Endodermal cell (in vitro differentiated cells): ENCODE measurements at places on chromosomes 6 and 20.

DNA sequence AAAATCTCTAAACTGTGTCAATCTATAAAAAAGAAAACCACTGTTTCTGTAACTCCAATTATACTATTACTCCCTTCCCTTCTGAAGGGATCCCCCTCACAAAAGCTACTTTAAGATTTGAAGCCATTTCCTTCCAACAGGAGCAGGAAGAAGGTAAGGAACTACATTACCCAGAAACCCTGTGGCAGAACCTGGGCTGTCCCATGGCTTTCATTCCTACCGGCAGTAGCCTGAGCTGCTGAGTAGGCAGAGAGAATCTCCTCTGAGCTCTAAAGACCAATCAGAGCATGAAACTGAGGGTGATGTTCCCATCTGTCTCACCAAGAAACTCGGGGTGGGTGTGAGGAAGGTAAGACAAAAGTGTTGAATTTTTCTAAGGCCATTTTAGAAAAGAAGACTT is 108.0 kb upstream of the LRFN2 start:
- peak; percentile 68 for DNase-seq

DNA sequence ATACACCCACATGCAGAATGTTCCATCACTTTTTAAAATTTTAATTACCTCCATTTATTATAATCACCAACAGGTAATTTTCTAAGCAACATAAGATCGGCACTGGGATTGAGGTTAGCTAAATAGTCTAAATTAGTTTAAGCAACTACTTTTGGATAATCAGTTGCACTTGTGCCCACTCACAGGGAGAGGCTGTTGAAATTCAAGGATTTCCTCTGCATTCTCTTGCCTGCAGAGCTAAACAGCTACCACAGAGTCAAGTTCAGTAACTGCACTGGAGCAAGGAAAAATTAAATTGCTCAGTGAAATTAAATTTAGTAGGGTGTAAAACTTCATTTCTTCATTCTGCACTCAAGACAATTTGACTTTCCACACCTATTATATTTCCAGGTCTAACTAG is 120.7 kb upstream of the CCDC28A start:
- DNase-seq, result no peak

DNA sequence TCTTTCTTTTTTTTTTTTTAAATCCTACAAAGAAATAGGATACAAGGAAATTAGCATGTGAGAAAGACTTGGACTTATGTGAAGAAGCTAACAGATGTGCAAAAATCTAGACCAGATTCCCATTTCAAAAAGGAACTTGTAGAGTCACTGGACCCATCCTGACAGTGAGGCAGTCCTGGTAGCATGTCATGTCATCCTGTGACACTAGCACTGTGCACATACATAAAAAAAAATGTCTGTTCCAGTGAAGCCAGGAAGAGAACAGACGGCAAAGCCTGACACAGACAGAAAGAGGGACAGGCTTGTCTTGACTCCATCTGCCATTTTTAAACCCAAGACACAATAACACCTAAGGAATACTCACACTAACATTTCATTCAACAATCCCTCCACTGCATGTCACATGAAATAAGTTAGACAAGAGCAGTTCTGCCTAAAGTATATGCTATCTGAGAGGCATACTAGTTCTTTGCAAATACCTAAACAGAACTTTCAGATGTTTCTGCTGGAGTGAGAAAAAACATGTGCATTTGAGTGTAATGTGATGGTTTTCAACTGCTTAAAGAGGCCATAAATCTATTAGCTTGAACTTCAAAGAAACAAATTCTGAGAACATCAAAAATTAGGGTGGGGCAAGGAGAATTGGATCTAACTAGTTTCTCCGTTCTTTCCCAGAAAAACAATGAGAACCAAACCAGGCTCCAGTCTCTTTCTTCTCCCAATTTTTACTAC is 159.6 kb downstream of the BACH2 start:
- DNase-seq, result no peak

- DNase-seq, result peak; percentile 29
Observed at GRCh38 chr6:39077882-39078594, 29.5 kb downstream of the GLP1R start.

GRCh38 chr6:25553502-25553901 is 98.5 kb upstream of the SCGN start:
- no peak for DNase-seq

- DNase-seq, result peak; percentile 73
Observed at GRCh38 chr6:41518118-41518517, 28.1 kb upstream of the FOXP4 start.

GRCh38 chr6:56036916-56037600 is 161.7 kb upstream of the BMP5 start:
- DNase-seq, result no peak

- DNase-seq, result no peak
Observed at GRCh38 chr6:169932491-169932890, 181.1 kb downstream of the ERMARD start.

- peak; percentile 4 for DNase-seq
Observed at GRCh38 chr20:58555078-58555765, 40.0 kb upstream of the APCDD1L start.

DNA sequence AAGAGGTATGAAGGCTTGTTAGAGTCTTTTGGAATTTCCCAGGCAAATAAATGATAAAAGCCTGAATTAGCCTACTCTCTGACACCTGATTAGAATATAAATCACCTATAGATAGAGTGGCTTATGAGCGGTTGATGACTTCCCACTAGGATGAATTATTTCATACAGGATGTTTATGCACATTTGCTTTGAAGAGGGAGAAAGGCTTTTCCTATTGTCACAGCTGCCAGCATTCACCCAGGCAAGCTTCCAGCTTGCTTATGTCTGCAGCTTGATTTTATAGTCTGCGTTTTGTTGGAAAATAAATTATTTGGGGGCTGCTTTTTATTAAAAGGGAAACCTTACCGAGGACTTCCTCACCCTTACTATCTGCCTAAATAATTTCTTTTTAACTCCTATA is 51.3 kb upstream of the EIF2S2 start:
- DNase-seq, result no peak

GRCh38 chr20:59214073-59214472 is 50.5 kb downstream of the ZNF831 start:
- DNase-seq, result no peak

- no peak for DNase-seq
Observed at GRCh38 chr6:169274781-169275180, 21.1 kb upstream of the THBS2 start.

DNA sequence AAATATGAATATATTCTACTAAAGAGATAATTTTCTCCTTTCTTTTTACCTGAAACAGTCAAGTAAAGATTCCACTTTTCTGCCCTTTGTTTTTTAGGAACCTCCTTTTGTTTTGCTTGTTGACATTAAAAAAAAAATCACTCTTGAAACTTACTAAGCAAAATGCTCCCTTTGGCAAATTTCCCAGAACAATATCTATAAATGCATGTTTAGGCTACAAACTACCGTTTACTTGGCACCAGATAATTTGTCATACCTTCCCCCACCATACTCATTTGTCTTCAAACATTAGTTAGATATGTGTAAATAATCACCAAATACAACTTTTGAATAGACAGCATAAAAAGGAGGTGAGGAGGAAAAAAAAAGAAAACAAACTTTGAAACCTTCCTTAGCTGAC is 604.7 kb downstream of the RFPL4B start:
- DNase-seq, result no peak

DNA sequence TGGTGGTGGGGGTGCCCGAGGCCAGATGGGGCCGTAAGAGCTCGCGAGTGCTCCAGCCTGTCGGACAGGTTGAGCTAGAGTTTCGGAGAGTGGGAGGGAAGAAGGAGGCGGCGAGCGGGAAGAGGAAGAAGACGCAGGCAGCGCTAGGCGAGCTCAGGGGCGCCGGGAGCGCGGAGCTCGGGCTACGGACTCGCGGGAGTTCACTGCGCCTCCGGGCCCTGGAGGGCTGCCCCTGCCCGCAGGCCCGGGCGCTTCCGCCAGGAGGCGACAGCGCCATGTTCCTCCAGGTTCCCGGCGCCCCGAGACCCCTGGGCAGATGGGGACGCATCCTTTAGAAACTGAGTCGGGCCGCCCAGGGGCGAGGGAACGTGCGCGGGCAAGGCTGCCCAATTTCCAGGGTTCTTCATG is 984 bp downstream of the TFAP2C start:
- DNase-seq, result peak; percentile 95

DNA sequence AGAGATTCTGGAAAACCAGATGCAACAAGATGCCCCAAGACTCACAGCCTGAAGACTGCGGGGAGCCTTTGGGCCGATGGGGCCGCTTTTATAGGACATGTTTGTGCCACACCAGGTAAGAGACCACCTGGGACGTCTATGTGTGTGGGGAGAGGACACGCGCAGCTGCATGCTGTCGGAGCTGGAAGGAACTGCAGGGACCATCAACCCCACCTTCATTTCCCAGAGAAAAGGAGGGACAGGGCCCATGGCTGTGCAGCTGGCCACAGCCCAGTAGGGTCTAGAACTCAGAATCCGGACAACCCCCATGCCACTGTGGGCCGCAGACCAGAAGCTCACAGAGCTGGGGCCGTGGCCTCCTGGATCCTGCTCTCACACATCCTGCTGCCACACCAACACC is 100.3 kb upstream of the MPC1 start:
- DNase-seq, result no peak

GRCh38 chr6:64505312-64505711 is 869.7 kb downstream of the PHF3 start:
- peak; percentile 88 for DNase-seq

DNA sequence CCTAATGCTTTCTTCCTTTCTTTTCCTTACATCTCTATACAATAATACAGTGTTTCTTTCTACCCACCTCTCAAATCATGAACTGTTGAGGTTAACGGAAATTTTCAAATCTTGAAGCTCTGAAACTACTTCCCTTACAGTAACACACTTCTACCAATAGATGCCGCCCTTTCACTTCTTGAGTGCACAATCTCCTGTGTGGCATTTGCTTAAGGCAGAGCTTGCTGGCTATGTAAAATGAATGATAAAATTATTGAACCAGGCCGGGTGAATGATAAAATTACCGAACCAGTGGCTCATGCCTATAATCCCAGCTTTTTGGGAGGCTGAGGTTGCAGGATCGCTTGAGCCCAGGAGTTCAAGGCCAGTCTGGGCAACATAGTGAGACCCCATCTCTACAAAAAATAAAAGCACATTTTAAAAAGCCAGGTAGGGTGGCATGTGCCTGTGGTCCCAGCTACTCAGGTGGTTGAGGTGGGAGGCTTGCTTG is 56.8 kb downstream of the KCNS1 start:
- peak; percentile 52 for DNase-seq

DNA sequence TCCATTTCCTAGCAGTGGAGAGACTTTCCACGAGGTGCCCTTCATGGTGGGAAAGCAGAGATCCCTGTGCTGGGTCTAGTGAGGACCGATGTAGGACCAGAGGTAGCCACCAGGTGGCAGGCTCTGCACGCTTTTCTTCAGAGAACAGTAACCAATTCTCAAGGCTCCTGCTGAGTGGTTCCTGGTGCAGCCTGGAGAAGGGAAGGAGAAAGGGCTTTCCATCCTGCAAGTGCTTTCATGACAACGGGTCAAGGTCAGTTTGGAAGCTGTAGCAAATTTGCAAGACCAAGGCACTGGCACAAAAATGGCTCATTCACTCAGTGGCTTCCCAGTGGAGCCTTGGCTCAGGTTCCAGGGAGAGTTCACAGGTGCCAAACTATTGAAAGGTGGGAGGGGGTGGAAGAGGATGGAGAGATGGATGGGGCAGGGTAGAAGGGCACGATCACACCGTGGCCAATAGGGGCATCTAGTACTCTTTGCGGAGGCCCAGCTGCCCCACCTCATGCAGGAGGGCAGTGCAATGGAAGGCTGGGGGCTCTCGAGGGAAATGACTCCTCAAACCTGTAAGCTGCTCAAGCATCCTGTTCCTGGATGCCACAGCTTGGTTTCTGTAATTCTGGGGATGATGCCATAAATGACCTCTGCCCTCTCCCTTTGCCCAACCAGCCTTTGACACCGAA is 25.5 kb upstream of the KCNK16 start:
- peak; percentile 95 for DNase-seq

GRCh38 chr20:24034820-24035219 is 46.2 kb upstream of the GGTLC1 start:
- DNase-seq, result no peak

DNA sequence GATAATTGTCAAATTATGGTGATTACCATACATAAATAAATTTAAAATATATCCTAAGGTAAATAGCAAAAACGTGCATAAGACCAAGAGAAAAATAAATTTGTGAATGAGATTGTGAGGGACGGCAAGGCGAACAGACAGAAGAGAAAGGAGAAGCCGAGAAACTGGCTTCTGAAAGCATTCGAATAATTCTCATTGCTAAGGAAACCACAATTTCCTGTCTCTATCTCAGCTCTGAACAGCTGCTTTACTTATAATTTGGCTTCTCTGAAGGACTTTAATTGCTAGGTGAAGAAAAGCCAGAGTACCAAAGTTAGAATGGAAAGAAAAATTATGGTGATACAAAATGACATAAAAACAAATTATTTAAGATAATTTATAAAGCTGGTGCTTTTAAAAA is 79.0 kb upstream of the RGS17 start:
- DNase-seq, result no peak

DNA sequence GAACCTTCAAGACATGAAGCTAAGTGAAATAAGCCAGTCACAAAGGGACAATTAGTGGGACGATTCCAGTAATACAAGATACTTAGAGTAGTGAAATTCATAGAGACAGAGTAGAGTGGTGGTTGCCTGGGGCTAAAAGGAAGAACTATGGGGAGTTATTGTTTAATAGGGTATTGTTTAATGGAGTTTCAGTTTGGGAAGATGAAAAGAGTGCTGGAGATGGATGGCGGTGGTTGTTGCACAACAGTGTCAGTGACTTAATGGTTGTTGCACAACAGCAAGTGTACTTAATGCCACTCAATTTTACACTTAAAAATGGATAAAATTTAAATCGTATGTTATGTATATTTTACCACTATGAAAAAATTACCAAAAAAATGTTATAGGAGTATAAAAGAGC is 209.7 kb upstream of the TENT5A start:
- DNase-seq, result no peak

GRCh38 chr6:25193460-25194171 is 85.6 kb upstream of the CARMIL1 start:
- DNase-seq, result no peak

DNA sequence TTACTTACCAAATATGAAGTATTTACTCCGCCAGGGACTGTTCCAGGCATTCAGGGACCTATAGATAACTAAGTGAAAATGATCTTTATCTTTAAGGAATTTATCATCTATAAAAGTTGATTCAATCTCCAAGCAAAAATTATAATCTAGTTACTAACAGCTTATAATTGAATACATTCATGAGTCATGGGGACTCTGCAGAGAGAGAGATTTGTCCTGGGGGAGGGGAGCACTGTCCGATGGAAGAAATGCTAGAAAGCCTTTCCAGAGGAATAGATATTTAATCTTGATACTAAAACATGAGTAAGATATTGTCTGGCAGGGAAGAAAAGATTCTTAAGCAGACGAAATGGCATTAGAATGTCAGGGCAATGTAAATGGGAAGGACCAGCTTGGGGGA is 139.3 kb downstream of the CD164 start:
- no peak for DNase-seq

DNA sequence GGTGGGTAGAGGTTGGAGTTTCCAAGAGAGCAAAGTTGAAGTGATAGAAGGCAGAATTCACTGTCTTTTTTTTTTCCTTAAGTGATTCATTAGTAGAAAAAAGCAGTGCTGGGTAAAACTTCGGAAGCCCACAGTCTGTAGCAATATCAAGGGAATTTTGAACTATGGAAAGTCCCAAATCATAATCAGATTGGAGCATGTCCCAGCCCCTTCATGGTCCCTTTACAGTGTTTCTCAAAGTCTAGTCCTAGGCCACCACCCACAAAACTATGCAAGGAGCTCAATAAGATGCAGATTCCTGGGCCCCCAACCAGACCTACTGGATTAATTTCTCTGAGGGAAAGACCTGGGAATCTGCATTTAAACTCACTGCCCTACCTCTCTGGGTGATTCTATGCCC is 22.6 kb downstream of the NEDD9 start:
- DNase-seq, result peak; percentile 46

GRCh38 chr6:139406577-139407343 is 32.3 kb upstream of the CITED2 start:
- DNase-seq, result no peak
